ENCODE measurements at places on chromosomes 5 and 9.
A peak's percentile ranks its signal among the peaks of the same experiment; 100 is the strongest.

DNA sequence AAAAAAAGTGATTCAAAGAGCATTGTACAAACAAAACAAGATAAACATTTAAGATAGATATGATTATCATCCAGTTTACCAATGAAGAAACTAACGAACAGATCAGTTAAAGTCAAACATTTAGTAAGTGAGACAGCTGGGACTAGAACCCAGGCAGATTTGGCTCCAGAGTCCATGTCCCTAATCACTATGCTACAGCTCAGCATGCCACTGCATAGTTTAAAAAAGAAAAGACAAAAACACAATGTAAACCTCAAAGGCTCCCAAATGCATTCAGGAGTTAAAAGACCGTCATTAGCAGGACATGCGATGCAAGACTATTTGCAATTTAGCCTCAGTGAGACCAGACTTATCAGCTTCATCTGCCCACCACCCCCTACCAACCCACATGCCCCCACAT lies 36.8 kb downstream of the DENND1A start:
- DNase-seq, result no peak

DNA sequence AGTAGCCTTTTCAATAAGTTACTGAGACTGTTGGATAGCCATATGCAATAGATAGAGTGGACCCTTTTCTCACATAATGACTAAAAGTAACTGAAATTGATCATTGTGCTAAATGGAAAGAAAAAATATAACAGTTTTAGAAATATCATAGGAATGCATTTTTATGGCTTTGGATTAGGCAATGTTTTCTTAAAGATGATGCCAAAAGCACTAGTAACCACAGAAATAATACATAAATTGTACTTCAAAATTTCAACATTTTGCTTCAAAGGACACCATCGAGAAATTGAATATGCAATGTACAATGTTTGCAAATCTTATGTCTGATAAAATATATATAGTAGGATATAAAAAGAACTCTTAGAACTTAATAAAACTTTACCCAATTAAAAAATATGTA lies 1267.5 kb upstream of the CDH9 start:
- DNase-seq, result no peak

- no peak for DNase-seq
Measured at GRCh38 chr9:117795271-117795670, 91.1 kb downstream of the TLR4 start.

- no peak for DNase-seq
Measured at GRCh38 chr9:129184596-129185122, 6.6 kb upstream of the IER5L start.

DNA sequence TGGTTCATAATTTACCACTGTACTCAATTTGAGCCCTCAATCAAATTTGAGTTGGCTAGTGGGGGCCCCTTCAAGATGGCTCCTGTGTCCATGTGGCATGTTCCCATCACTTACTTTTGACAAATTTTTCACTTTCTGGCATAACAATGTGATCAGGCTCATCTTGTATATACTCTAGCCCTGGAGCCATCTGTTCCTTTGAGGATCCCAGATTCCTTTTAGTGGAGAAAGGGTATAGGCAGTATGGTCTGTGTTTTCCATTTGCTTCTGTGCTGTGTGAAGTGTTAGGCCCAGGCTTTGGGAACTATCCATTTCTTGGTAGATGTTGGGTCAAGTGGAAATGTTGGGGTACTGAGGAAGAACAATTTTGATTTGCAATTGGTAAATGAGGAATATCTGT lies 45.7 kb downstream of the SH3GL2 start:
- no peak for DNase-seq

DNA sequence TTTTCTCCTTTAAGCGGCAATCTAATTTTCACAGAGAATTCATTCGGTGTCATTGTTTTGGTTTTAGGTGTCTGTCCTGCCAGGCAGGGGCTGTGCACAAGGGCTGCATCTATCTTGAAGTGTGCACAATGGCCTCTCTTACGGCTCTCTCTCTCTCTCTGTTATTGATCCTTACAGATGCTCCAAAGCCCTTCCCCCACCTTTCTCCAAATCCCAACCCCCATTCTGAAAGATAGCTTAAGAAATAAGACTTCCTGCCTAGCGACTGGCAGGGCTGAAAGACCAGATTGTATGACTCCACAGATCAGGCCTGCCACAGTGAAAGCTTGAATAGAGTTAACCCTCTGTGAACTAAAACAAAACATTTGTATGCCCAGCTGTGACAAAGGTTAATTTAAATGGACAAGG lies 86.5 kb upstream of the NR5A1 start:
- DNase-seq, result no peak

GRCh38 chr5:120367896-120368634 lies 96.0 kb upstream of the PRR16 start:
- no peak for DNase-seq

DNA sequence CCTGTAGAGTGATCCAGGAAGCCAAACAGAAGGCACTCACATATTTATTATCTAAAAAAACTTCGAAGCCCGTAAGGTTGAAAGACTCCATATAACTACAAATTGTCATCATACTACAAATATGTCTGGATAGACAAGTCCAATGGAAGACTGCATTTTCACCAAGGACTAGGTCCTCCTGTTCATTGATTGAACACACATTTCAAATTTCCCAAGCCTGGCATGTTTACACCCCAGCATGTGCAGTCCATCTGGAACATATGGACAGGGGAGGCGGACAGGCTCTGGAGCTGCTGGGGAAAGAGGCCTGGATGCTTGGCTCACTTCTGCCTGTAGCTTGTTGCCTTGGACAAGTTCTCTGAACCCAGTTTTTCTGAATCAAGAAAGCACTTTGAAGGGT lies 378.7 kb downstream of the ENC1 start:
- no peak for DNase-seq

- DNase-seq, result no peak
Measured at GRCh38 chr9:129170229-129170628, 7.8 kb downstream of the IER5L start.

DNA sequence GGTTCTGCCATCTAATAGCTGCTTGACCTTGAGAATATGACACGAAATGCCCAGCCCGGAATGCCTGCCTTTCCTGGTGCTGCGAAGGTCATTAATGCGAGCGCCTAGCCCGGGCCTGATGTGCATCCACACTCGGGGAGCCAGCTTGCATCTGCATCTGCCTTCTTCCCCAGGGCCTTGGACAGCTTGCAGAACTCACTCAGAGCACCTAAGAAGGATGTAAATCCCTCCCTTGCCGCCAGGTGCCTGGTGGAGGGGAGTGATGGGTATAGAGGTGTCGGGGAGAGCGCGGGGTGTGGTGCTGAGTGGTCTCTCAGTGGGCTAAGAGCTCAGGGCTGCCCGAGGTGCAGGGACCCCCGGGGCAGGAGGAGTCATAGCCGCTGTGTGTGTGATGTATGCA lies 127.2 kb downstream of the MRPL36 start:
- no peak for DNase-seq

GRCh38 chr5:311963-312362 lies 9.6 kb upstream of the AHRR start:
- DNase-seq, result no peak

GRCh38 chr5:127206320-127207113 lies 84.1 kb upstream of the MEGF10 start:
- no peak for DNase-seq

DNA sequence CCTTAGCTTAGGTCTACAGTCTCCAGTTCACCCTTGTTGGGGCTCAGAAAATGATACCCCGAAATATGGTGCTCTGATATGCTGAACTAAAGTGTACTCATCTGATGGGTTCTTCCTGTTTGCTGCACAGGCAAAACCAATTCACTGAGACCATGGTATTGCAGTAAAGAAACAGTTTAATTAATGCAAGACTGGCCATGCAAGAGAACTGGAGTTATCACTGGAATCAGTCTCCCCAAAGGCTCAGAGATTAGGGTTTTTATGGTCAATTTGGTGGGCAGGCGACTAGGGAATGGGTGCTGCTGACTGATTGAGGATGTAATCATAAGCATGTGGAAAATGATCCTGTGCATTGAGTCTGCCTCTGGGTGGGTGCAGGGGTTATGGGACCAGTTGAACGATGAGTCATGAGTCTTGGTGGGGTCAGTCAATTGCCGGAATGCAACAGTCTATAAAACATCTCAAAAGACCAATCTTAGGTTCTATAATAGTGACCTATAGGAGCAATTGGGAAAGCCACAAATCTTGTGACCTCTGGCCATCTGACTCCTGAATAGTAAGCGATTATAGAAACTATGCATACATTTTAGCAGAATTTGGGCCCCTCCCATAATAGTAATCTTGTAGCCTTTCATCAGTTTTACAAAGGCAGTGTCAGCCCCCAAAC lies 113.0 kb upstream of the ANKRD55 start:
- DNase-seq, result no peak

DNA sequence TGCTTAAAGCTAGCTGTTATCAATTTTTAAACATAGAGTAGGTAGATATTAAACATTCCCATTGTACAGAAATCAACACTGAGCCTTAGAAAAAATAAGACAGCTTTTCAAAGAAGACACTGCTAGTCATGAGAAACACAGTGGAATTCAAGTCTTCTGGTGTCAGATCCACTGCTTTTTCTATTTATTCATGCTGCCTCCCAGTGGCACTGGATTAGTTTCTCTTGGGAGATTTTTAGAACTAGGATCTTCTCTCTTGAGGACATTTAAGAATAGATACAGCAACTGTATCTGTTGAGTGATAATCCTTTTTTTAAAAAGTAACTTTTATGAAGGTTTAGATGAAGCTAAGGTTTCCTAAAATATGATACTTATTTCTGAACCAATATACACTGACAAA lies 1635.4 kb upstream of the C9orf72 start:
- DNase-seq, result no peak

GRCh38 chr9:272251-273213 lies 57.9 kb downstream of the DOCK8 start:
- DNase-seq, result peak; percentile 82

DNA sequence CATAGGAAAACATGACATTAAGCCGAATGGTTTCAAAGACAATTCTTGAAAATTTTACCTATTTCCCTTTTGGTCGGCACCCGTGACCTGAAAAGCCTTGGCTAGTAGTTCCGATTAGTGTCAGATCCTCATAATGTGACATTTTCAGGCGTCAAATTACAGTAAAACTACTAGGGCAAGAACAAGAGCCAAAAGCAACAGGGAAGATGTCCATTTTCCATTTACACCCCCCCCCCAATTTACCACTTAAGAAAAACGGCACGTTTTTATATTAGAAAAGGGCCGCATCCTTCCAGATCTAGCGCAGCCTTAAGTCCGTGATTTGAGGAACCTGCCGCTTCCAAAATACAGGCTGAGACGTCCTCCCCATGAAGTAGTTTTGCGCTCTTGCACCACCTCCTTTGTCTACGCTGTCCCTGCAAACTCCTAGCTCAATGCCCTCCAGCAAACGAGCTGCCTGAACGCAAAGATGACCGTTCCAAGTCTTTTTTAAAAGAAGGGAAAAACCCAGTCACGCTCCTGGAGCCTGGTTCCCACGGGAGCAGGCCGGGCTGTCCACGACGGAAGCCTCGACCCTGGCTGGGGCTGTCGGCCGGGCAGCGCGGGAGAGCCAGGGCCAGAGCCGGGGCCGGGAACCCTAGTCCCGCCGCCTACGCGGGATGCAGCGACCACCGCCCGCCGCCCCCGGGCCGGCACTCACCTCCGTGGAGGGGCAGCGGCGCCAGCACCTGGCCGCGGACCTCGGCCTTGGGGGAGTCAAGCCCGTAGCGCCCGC lies 616 bp downstream of the RNF130 start:
- no peak for DNase-seq

DNA sequence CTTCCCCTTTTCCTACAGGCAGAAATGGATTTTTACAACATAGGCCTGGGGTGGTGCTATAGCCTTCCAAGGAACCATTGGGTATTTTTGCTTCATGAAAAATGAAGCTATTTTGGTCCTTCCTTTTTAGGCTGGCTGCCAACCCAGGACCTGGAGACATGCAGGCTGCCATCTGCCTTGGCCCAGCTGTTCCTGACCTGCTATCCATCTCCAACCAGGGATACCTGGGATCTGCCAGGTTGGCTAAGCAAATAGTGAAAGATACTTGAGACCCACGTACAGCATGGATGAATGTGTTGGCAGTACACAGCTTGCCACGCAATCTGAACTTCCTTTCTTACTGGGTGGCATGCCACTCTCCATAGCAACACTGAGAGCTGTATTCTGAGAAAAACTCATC lies 31.1 kb downstream of the MRPS27 start:
- no peak for DNase-seq

GRCh38 chr5:150632305-150633160 lies 7.9 kb upstream of the SYNPO start:
- DNase-seq, result no peak

DNA sequence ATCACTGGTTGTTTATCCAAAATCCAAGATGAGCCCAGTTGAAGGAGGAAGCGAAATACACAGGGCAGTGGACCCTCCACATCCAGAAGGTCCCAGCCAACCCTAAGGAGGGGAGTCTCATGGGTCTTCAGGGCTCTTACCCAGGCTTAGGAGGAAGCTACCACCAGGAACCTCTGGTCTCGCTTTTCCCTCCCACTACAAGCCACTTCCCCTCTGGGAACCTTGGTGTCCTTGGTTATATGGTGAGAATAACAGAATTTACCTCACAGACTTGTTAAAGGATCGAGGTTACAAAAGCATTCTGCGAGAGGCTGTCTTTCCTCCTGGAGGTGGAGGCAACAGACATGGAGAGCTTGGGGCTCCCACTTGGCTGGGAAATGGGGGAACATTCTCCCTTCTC lies 3.4 kb downstream of the HIGD2A start:
- DNase-seq, result no peak

- DNase-seq, result no peak
Measured at GRCh38 chr5:106267256-106267655, 1403.5 kb downstream of the EFNA5 start.

DNA sequence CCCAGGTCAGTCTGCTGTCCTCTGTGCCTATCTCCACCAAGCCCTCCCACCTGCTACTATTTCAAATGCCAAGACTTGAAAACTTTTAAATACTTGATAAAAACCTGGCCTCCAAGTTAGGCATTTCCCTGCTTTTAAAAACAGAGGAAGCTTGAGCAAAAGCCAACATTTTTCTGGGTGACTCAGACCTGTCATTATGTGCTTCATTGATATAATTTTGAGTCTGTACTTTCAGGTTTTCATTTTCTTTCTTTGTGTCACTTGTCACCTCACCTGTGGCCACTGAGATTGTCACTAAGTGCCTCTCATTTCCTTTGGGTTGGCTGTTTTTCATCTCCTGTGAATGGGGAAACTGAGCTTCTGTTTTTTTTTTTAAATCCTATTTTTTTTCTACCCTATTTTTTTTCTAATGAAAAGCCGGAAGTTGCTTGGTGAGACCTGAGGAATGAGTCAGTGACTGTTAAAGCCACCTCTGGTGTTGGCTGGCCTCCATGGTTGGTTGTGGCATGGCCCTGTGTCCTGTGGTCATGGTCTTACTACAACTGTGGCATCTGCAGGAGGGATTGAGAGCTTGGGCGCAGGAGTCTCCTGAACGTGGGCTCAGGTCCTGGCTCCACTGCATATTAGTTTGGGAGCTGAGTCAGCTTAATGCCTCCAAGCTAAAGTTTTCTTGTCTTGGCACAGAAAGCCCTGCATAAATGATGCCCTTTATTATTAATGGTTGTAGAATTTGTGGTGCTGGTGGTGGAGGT lies 56.7 kb downstream of the ARHGAP26 start:
- no peak for DNase-seq

Data from germinal center (tissue), 1 donor.